Activated CD4-positive, alpha-beta T cell treated with anti-CD3 and anti-CD28 coated beads, Interleukin-2, amount 10 ng/mL, durations not matched to agents 24 days and 14 days (primary cell): ENCODE measurements at places on chromosomes 11 and 22. TPM values are rescaled to one million over a fixed set of nuclear protein-coding genes. Genes with fewer than 3 reads are reported as not detected.
A peak's percentile ranks its signal among the peaks of the same experiment; 100 is the strongest.

The AGBL2 gene
- 4.2 and 4.5 TPM in 2 replicates for total RNA-seq

The TRIM29 gene
- total RNA-seq, result not detected in 2 replicates

DNA sequence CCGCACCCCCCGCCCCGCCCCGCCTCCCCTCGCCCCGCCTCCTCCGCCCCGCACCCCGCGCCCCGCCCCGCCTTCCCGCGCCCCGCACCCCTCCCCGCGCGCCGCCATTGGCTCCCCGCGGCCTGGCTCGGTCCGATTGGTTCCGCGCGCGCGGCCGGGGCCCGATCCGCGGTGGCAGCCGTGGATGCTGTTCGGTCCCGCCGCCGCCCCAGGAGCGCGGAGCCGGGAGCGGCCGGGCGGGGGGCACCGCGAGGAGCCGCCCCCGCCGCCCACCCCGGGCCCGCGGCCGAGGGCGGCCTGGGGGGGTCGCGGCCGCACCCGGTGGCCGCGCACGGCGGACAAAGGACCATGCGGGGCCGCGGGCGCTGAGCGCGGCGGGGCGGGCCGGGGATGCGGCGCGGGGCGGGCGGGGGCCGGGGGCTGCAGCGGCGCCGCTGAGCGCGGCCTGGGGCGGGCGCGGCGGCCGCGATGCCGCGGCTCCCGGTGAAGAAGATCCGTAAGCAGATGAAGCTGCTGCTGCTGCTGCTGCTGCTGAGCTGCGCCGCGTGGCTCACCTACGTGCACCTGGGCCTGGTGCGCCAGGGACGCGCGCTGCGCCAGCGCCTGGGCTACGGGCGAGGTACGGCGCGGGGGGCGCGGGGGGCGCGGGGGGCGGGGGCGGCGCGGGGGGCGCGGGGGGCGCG lies at the start of gene B4GALNT4:
B4GALNT4 (plus strand) TSS at position 164 of the 683 bp plus-strand sequence; CDS start at position 469, 305 bp downstream.
- H3K4me3 ChIP-seq, result peak within 1 kb of the TSS; percentile 83
- H3K27ac ChIP-seq, result peak within 1 kb of the TSS; percentile 75
- H3K27me3 ChIP-seq, result peaks cover 41% of the 10 kb centered on the region
- DNase-seq, result peak; percentile 81
- H3K4me1 ChIP-seq, result peaks cover 9% of the 10 kb centered on the region
- peaks cover 3% of the 10 kb centered on the region for H3K36me3 ChIP-seq

DNA sequence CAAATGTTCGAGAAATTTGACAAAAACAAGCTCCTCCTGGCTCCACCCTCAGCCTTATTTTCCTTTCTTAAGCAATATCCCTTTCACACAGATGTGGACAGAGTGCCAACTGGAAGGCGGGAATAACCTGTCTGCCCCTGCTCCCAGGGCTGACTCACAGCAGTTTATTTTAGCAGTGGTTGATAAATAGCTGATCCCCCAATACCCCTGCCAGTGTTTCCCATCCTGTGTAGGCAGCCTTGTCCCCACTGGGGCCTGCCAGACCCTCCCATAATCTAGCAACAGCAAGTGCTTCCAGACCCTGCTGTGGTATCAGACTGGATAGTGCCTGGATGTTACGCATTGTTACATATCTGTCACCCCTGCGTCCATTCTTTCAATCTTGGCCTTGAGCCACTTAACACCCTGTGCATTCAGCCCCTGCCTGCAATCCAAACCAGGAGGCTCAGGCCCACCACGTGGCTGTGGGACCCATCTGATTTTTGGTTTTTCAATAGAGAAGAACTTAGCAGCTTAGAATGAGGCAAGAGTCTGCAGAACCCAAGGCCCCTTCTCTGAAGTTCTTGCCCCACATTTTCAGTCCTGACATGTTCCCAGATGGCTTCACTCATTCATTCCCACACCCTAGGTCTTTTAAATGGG lies 53.7 kb downstream of the PARVA start:
- no peak for DNase-seq
- no peaks in the 10 kb centered on the region for H3K4me1 ChIP-seq
- peaks cover 7% of the 10 kb centered on the region for H3K27me3 ChIP-seq
- no peaks in the 10 kb centered on the region for H3K36me3 ChIP-seq
- H3K4me3 ChIP-seq, result no peak overlapping the region

GRCh38 chr11:90428836-90429235 lies 206.0 kb upstream of the CHORDC1 start:
- H3K4me1 ChIP-seq, result no peaks in the 10 kb centered on the region
- DNase-seq, result no peak
- no peak overlapping the region for H3K27ac ChIP-seq
- no peak overlapping the region for H3K4me3 ChIP-seq

DNA sequence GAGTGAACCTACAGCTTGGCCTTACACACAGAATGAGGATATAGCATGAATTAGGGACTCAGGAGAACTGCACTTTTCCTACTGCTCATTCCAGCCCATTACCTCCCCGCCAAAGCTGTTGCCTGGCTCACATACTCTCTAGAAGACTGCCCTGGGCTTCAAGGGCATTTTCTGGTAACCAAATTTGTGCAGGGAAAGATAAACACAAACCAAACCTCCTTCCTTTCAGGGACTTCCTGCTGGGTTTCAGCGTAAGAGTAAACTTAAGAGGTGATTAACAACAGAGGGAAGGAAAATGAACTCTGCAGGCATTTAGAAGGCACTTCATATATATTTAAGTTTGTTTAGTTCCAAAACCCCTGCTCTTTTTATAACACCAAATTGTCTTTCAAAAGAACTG lies 194.9 kb downstream of the SWAP70 start:
- H3K36me3 ChIP-seq, result peaks cover 3% of the 10 kb centered on the region
- H3K4me1 ChIP-seq, result peaks cover 33% of the 10 kb centered on the region
- no peaks in the 10 kb centered on the region for H3K27me3 ChIP-seq

GRCh38 chr11:12216041-12216451 lies 105.7 kb downstream of the MICAL2 start:
- no peak overlapping the region for H3K4me3 ChIP-seq
- DNase-seq, result no peak
- H3K27me3 ChIP-seq, result no peaks in the 10 kb centered on the region

DNA sequence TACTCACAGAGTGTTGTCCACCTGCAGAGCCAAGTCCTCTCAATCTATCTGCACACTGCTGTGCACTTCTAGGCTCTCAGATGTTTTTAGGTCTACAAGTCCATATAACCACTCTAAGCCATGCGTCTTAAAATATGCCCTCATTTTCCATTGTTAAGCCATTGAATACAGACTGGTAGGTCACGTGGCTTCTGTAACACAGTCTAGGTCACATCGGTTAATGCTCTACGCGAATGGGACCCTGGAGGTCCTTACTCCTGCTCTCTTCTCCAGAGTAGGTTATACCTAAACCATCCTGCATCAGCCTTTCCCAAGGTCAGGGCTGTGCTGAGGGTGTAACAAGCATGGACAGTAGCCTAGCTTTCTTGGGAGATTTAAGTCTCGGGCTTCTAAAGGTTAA lies 819 bp downstream of the JAML start:
- H3K27ac ChIP-seq, result peak overlapping the region; percentile 96
- H3K4me1 ChIP-seq, result peaks cover 78% of the 10 kb centered on the region
- peaks cover 80% of the 10 kb centered on the region for H3K36me3 ChIP-seq
- H3K27me3 ChIP-seq, result no peaks in the 10 kb centered on the region

- H3K4me1 ChIP-seq, result no peaks in the 10 kb centered on the region
- H3K27me3 ChIP-seq, result peaks cover 3% of the 10 kb centered on the region
- no peak for DNase-seq
- H3K4me3 ChIP-seq, result no peak overlapping the region
- H3K27ac ChIP-seq, result no peak overlapping the region
- H3K36me3 ChIP-seq, result no peaks in the 10 kb centered on the region
Observed at GRCh38 chr11:116716621-116717020, 56.2 kb downstream of the BUD13 start.
